HuH-7.5 (cell line): ENCODE measurements at places on chromosomes 4 and X.

DNA sequence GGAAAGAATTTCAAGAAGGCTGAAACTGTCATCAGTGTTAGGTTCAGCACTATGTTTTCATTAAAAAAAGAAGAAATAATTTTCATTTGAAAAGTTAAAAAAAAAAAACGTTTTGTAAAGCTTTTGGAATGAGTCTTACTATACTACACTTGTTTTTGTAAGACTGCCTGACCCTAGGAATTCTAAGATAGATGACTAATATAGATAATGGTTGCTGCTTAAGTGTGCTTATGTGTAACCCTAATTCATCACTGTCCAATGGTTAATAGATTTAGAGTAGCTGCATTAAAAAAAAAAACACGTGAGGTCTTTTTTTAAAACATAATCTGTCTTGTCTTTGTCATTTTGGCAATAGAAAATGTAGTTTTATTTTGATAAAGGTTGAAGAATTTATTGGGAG is 323.2 kb downstream of the IL1RAPL1 start:
- no peak for DNase-seq

- DNase-seq = no peak
Observed at GRCh38 chr4:73139991-73140390, 70.5 kb upstream of the COX18 start.

GRCh38 chr4:55727746-55728145 is 91.6 kb upstream of the NMU start:
- no peak for DNase-seq

DNA sequence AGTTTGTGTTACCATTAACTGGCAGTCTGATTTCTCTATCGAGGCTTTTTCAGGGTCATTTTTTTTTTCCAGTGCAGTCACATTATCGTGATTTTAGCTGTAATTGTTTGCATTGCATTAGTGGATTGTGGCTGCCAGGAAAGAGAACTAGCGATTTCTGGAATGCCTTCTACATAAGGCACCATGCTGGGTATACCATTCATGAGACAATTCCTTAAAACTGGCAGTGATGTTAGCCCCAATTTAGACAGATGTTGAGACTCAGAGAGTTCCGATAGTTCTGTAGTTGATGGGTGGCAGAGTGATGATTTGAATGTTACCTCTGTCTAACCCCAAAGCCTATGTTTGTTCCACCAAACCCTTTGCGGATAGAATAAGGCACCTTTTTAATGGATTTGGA is 175.4 kb upstream of the TENM3 start:
- DNase-seq = no peak

DNA sequence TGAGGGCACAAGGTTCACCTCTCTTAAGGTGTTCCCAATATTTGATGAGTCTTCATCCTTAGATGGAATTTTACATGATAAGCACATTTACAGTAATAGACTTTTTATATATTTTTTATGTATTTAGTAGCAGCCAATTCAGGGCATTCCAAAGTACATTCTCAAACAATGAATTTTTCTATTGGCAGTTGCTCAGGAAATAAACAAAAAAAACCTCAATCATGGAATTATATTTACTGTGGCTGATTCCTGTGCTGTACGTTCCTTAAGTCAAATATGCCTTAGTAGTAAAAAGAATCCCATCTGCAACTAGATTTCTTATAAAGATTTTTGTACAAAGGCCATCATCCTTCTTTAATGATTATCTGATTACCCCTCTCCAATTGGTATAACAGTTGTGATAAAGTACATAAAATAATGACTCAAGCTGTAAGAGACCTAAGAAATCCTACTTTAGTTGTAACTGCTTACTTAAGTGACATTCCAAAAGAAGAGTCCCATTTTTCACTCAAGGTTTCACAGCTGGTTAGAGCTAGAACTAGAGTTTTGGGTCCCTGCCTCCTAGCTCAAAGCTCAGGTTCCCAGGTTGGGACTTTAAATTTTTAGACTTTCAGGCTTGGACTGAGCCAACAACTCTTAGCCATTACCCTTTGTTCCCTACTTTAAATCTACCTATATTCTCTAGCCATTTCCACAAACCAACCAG is 152.7 kb downstream of the FHIP1A start:
- DNase-seq = no peak

- no peak for DNase-seq
Observed at GRCh38 chr4:146522869-146523205, 1.1 kb upstream of the SLC10A7 start.

DNA sequence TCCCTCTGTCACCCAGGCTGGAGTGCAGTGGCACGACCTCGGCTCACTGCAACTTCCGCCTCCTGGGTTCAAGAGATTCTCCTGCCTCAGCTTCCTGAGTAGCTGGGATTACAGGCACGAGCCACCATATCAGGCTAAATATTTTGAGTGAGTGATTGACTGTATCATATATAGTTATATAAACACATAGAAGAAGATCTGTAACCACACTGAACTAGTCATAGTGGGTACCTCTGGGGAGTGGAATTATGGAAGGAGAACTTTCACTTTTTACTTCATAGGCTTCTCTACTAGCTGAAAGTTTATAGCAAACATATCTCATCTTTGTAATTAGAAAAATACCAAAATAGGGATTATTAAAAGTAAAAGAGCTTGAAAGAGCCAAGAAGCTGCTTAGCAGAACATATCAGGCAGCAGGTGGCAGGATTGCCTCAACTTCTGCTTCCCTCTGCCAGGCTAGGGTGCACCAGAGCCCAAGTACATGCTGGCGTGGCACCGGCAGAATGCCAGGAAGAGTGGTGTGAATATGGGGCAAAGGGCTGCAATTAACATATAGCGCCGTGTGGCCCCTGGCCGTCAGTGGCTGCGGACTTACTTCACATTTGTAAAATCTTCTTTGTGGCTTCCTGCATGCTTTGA is 39.5 kb upstream of the CD40LG start:
- DNase-seq = no peak

GRCh38 chrX:115183980-115184379 is 5.2 kb upstream of the RBMXL3 start:
- DNase-seq = no peak

- DNase-seq = no peak
Observed at GRCh38 chrX:350148-350533, 31.5 kb upstream of the GTPBP6 start.

GRCh38 chrX:106955004-106955772 is 35.0 kb downstream of the CLDN2 start:
- DNase-seq = no peak

DNA sequence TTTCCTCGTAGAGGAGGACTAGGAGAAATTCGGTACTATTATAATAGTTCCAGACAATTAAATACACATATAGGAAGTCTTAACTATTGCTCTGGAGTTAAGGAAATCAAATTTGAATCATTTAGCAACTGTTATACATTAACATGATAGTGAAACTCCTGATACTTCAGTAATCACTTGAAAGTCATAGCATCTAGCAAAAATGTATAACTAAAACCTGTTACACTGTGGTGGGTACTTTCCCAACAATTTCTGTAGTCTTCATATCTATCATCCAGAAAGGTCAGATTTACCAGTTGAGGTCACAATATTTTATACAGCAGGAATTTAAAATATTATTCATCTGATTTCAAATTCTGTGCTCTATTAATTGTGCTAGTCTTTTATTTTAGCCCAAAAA is 669.6 kb upstream of the PCDH10 start:
- DNase-seq = no peak

- DNase-seq = no peak
Observed at GRCh38 chrX:31656013-31656412, 584.2 kb upstream of the FTHL17 start.

- DNase-seq = no peak
Observed at GRCh38 chr4:151226004-151226932, 50.7 kb upstream of the PRSS48 start.

DNA sequence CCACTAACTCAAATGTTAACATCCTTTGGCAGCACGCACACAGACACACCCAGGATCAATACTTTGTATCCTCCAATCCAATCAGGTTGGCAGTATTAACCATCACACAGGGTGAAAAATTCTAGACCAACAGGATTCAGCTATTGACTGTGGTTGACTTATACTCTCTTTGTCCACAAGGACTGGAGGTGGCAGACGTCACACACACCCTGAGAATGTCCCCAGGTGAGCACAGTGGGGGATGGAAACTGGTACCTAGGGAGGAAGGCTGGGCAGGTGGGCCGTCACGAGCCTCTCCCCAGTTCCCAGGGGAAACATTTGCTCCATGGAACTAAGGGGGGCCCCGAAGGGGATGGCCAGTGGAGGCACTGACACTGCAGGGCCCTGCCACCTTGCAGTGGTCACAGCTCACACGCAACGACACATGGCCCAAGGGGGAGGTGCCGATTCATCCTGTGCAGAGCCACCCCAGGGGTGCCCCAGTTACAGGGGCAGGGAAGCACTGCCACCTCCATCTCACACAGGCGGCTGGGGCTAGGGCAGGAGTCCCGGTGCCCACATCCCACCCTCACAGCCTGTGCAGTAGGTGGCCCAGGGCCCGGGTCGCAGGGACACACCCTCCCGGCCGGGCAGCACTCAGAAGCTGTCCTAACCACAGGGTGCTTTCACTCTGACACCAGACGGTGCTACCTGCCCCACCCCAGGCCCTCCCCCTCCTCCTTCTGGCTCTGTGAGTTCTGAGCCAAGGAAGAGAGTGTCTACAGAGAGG is 17.4 kb downstream of the ZFYVE28 start:
- no peak for DNase-seq

DNA sequence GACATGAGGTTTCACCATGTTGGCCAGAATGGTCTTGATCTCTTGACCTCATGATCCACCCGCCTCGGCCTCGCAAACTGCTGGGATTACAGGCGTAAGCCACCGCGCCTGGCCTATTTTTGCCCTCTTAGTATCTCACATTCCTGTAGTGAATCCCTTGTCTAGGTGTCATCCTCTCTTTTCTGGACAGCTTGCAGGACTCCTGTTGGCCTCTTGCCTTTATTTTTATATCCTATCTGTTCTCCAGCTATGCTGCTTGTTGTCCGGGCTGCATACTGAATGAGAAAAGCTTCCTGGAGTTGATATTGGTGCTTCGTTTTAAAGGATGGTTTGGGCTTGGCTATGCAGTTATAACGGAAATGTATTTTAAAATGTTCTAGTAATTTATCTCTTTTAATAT is 148.6 kb downstream of the TLL1 start:
- DNase-seq = no peak

- no peak for DNase-seq
Observed at GRCh38 chrX:40310016-40310415, 212.3 kb upstream of the BCOR start.

- no peak for DNase-seq
Observed at GRCh38 chr4:26323821-26324220, 3.0 kb downstream of the RBPJ start.

DNA sequence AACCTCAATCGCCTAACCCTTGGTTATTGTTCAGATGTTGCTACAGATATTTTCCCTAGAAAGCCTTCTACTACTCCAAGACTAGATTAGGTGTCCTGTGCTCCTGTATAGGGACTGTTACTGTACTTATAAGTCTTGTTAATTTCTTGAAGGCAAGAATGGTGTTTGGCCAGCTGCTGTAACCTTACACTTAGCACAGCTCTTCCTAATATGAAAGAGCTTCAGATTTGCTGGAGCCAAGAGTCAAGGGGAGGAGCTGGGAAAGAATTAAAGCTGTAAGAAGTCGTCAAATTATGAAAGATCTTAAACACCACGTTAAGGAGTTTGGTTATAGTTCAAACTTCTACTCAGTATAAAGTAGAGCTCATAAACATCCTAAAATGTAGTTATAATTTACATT is 245.9 kb upstream of the TLL1 start:
- no peak for DNase-seq

DNA sequence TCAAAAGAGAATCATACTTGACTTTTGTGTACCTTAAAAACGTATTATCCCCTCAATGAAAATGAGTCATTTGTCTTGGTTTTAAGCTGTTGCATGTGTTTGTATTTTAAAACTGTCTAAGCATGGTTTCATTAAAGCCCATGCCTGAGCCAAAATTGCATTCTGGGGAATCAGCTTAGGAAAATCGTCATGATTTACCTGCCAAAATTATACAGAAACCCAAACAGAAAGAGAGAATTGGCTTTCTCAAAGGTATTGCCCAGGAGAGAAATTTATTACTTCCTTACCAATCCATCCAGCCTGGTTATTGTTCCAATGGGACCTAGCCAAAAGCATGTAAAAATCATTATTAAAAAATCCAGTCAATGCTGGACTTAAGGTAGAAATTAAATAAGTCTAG is 37.6 kb downstream of the GPR174 start:
- DNase-seq = no peak

GRCh38 chrX:12911122-12911470 is 4.7 kb downstream of the TLR8 start:
- DNase-seq = no peak

DNA sequence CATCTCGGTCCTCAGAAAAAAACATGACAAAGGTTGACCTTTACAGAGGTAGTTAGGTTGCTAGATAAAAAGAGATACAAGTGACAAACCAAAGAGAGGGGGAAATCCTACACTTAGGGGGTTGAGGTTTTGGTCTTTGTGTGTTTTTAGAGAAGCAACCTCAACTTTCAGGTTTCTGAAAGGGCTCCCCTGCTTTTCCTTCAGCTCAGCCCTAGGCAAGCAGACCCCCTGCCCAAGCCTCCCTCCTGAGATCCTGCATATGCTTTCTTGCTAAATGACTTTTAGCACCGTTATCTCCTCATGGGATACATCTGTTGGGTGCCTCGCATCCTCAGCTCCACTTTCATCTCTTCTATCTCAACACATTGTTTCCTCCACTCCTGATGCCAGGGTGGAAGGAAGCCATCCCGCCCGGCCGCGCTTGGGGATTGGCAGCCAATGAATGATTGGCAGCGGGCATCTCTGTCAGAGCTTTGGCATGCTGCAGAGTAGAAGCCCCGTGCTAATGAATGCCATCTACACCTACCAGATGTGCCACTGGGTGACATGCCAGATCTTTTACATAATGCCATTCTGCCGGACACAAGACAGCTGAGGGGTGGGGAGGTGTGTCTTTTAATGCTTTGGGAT is 15.0 kb upstream of the PRDM8 start:
- no peak for DNase-seq

DNA sequence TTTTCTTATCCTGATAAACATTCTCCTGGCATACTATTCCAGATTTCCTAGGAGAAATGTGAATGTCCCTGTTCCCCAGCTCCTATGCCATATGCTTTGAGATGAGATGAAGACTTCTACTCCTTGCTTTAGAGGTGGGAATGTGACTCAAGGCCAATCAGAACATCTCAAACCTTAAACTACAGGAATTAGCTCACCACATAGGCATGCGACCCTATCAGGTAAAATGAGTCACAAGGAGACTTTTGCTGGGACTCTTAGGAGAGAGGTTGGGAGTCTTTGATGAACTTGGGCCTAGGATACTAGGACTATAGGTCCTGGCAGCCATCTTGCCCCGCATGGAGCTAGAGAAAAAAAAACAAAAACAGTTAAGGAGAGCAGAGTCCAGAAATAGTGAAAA is 5.8 kb upstream of the USO1 start:
- DNase-seq = no peak
